SIG-M5 (cell line): ENCODE measurements at places on chromosomes 4 and X.

DNA sequence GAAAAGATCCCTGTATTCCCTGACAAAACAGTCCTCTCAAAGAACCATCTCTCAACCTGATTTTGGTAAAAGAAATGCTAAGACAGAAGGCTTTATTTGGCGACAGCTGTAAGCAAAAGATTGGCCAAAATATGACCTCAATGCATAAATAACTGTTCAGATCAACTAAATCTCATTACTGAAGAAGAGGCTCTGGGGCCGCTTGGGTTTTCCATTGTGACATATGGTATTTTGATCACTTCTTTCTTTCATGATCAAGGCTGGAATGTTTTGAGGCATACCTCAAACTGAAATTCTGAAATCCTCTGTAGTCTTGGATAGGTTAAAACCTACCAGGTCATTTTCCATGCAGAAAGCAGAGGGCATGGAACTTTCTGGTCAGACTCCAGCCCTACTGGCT, 106.3 kb downstream of the C4orf51 start:
- no peak for DNase-seq

DNA sequence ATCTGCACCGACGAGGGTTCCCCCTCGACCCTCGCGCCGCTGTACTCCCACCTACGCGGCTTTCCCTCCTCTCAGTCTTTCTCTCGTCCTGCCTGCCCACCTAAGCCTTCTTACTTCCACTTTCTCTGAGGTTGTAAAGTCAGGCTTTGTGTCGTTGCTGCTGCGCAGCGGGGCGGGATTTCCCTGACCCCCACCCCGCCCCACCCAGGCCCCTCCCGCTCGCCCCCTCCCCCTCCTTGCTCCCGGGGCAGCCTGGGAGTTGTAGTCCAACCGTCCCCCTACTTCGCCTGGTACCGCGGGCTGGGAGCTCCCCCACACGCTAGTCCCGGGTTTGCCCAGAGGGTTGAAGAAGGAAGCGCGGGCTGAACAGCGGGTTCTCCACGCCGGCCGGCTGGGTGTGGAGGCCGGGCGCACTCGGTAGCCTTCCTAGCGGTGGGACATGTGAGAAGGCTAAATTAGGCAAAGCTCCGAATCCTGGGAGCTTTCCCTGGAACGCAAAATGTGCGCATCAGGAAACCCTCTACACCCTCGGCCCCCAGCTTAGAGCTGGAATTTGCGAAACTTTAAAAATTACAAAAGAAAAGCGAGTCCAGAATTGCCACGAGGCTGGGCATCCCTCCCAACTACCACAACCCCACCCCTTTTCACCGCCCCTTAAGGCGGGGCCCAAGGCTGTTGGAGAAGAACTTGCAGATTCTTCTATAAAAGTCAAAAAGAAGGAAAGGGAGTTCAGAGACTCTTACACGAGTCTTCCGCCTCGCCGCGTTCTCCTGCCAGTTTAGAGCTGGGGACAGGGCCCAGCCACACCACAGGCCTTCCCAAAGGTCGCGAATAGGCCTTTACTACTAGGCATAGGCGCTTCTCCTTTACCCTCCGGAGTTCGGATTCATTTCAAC, at the start of gene ATP11C:
ATP11C (minus strand) TSS at position 153 of the 896 bp plus-strand sequence. CDS start 1,011 bp downstream, outside the sequence.
- DNase-seq, result peak; percentile 39

DNA sequence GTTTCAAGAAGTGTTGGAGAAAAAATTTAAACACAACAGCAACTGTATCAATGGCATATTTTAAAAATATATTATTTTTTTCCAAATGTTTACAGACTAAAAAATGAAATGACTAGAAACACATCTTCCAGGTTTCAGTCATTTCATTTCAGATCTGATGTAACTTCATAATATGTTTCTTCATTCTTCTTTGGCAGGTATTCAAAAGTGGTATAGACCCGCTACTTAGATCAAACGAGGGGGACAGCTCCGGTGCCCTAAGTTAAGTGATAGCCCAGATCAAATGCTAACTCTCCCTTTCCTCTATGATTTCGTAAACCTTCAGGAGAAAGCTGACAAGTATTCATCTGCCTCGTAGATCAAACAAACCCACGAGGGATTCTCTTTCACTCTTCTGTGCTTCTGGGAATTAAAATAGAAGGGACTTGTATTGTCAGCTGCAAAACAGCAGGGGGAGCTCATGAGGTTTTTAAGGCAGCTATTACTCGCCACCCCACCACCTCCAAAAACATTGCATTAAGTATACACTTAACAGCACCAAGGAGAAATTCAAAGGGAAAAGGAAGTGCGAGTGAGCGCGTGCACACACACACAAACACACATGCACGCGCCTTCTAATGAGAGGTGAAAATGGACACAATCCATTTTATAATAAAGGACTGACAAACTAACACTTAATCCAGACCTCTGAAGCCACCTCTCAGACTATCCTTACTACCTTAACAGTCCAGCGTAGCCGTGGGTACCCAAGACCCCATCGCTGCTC, 21.4 kb downstream of the HELT start:
- DNase-seq, result peak; percentile 18

DNA sequence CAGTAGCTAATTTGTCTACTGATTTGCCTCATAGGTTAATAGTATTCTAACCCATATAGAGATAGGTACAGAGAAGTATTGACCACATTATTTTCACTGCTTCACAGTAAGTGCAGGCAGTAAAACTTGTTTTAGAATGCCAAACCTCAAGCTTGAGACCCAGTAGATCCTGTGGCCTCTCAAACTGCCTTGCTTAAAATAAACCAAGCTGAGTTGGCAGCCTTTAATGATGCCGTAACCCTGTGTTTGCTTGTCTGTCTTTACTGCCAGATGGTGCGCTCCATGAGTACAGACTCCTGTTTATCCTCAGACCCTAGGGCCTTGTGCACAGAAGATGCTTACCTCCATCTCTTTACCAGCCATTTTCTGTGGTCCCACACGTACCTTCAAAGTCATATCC, 50.8 kb downstream of the ANXA3 start:
- no peak for DNase-seq

DNA sequence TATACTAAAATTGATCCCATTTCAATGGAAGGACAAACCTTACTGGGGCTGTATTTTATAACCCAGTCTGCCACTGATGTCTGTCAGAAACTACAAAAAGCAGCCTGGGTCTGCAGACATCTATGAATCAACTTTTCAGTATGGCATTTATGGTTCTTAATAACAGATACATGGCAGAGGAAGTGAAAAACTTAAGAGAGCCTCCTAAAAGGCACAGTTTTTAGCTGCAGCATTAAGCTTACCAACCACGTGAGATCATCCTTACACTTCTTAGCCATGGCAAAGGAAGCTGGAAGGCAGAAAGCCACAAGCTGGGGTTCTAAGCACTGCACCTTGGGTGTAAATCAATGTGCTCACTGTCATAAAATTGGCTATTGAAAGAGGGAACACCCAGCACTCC, 16.6 kb upstream of the UGT2B17 start:
- no peak for DNase-seq

DNA sequence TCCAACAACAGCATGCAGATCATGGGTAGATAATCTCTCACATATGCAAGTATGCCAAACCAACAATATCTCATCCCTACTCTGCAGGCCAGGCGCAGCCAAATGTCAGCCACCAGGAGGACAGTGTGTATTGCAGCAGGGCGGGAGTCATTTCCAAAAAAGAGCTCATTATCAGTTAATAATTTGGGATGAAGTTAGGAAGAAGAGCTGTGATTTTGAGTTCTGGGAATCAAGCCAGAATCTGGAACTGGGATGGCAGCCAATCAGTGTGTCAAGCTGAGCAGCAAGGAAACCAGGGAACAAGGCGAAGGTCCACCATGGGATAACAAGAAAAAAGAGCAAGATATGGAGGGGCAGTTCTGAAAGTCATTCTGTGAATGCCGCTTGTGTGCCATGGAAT, 88.2 kb upstream of the CAMK2D start:
- DNase-seq, result no peak

- DNase-seq, result no peak
Measured at GRCh38 chr4:161279095-161279494, 884.7 kb downstream of the FSTL5 start.

DNA sequence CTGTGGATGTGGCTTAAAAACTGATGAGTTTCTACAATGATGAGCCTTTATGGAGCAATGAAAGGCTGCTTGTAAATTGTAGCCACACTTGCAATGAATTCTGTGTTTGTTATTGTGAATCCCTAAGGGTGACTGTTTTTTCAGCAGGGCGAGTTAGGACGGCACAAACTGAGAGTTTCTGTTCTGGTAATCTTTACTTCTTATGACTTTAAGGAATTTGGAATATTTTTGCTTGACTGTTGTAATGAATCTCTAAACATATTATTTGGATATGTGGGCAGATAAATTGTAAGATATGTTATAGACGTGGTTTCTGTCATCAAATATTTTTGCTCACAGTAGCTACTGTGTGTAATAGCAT, 22.2 kb downstream of the RBPJ start:
- no peak for DNase-seq

DNA sequence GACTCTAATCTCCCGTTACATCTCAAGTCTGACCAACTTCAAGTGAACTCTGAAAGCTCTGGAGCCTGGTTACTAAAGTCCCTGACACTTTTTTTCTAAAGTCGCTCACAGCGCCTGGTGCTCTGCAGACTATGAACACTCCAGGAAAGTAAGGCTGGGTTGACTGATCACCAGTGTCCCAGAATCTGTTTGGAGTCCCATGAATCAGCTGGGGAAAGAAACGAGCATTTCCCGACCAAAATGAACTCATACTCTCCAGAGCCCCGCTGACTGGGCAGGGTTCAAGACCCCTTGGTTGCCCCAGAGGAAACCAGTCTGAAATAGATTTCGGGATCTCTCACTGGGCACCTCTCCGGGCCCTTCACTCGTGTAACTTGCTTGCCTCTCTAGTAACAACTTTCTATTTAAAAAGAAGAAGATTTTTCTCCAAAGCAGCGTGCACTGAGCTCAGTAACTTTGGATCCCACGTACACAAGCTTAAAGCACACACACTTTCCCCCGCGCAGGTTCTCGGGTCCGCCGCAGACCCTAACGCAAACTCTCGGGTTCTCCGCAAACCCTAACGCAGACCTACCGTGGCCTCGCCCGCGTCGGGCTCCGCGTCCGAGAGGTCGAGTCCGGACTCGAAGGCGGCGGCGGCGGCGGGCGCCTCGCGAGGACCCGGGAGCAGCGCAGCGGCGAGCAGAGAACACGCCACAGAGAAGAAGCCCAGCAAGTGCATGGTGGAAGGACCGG, 964 bp downstream of the VEGFC start:
- no peak for DNase-seq

- no peak for DNase-seq
Measured at GRCh38 chr4:89720981-89721380, 116.0 kb downstream of the SNCA start.

DNA sequence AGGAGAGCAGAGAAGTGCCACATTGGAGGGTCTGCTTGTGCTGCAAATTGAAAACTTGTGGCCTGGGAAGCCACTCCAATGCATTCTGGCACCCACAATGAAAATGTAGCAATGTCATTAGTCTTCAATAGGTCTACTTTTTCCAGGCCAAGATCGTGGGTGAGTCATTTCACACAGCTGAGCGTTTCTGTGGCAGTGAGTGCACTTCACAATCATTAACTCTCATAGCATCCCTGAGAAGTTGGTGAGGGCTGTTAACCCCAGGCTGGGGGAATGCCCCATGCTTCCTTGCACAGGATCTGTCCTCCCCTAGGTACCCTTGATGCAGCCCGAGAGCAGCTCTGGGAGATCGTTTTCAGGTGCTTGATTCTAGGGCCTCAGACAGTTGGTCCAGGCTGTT, 196.8 kb upstream of the ATP6AP2 start:
- no peak for DNase-seq

GRCh38 chr4:38157592-38157991, 197.4 kb downstream of the PTTG2 start:
- no peak for DNase-seq

DNA sequence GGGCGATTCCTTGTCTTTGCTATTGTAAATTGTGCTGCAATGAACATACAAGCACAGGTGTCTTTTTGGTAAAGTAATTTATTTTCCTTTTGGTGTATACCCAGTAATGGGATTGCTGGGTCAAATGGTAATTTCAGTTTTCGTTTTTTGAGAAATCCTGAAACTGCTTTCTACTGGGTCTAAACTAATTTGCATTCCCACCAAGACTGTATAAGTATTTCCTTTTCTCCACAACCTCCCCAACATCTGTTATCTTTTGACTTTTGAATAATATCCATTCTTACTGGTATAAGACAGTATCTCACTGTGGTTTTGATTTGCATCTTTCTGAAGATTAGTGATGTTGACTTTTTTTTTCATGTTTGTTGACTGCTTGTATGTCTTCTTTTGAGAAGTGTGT, 2506.0 kb downstream of the PCDH7 start:
- DNase-seq, result no peak

- DNase-seq, result no peak
Measured at GRCh38 chrX:14027036-14027435, 2.7 kb downstream of the GEMIN8 start.

- no peak for DNase-seq
Measured at GRCh38 chr4:142282870-142283431, 563.1 kb downstream of the INPP4B start.

GRCh38 chr4:3442959-3443749, 1.4 kb downstream of the HGFAC start:
- DNase-seq, result no peak

GRCh38 chr4:7101692-7102515, 34.0 kb upstream of the GRPEL1 start:
- DNase-seq, result peak; percentile 17

- DNase-seq, result no peak
Measured at GRCh38 chrX:38500866-38501265, 60.5 kb upstream of the TSPAN7 start.

DNA sequence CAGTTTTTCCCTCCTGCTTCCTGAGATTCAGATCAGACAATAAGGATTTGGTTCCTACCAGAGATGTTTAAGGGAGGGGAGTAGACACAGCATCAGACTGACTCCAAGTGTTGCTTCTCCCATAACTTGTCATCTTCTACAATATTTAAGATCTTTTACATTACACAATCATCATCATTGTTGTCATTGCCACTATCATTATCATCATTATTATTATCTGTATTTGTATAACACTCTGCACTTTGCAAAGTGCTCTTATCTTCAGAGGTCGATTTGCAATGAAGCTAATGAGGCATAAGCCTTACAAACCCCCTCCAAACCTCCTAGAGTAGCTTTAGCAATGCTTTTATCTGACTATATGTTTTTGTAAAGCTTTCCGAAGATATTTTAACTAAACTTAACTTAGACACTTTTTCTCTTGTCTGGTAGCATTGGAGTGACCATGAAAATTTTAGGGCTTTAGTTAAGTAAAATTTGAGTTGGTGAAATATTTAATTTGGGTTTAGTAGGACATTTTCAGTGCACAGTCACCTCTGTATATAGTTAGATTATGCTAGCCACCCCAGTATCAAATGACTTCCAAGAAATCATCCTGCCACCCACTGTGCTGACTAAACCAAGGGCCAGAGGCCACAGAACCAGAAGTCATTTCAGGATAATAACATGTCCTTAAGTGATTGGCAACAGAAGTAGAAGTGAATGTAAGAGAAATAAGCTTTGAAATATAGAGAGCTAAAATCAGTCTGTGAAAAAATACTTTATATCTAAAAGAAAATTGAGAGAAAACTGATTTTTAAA, 124.2 kb upstream of the NRK start:
- DNase-seq, result no peak

DNA sequence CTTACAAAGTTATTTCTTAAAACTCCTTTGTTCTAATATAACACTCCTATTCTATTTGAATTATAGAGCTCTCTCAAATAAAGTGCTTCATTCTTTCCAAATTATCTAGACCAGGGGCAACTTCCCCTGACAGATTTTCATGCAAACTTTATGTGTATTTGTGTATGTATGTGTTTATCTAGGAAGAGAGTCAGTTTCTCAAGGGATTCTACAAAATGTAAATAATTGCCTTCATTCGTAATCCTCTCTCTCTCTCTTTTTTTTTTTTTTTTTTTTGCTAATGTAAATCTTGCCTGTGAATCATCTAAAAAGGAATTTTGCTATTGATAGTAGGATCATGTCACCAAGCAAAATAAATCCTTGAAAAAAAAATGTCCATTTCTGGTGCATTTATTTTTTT, 38.9 kb upstream of the RBPJ start:
- DNase-seq, result no peak
